ENCODE measurements at places on chromosomes 16 and 17.

DNA sequence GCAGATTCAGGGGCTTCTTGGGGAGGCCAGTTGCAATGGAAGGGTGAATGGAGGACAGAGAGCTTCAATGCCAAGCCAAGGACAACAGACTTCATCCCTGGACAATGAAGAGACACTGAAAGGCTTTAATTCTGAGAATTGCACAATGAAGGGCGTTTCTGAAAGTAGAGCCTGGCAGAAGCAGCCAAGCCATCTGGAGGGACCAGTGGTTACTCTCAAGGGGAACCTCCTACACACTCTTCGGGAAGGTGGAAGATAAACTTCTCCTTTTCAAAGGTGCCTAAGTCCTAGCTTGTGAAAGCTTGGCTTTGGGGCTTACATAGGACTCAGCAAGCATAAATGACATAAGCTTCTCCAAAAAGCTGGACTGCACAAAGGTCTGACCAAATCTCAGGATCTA is 6.2 kb upstream of the CES1 start:
- DNase-seq: no peak

GRCh38 chr17:80035687-80035936 is at the start of gene TBC1D16:
Gene TBC1D16 (minus strand): TSS chr17:80035872. CDS start chr17:80013547, 22,325 bp downstream.
- DNase-seq: no peak

DNA sequence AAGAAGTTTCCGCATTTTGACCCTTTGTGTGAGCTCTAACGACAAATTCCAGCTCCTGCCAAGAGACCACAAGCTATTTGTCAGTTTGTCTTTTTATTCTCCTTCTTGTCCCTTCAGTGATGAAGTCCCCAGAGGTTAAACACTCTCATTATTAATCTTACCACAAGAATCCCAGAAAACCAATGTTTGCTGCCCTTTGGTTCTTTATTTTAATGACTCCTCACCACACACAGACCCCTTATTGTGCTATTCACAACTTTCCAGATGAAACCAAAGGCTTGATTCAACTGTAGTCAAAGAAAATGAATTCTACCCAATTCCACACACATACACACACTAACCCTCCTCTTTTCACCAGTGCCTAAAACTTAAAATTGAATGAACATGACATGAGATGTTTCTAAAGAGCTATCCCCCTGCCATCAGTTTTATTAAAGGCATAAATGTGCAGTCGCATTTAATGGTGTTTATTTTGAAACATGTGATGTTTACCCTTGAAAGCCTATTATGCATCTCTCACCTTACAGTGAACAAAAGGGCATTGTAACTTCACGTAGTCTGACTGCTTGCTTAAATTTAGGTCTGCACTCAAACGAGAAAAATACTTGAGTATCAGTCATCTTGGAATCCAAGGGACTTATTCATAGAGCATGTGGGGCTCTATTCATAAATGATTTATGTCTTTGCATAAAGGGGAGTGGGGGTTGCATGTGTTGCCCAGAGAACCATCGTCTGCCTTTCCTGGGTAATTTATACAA is 44.1 kb downstream of the PCTP start:
- no peak for DNase-seq

DNA sequence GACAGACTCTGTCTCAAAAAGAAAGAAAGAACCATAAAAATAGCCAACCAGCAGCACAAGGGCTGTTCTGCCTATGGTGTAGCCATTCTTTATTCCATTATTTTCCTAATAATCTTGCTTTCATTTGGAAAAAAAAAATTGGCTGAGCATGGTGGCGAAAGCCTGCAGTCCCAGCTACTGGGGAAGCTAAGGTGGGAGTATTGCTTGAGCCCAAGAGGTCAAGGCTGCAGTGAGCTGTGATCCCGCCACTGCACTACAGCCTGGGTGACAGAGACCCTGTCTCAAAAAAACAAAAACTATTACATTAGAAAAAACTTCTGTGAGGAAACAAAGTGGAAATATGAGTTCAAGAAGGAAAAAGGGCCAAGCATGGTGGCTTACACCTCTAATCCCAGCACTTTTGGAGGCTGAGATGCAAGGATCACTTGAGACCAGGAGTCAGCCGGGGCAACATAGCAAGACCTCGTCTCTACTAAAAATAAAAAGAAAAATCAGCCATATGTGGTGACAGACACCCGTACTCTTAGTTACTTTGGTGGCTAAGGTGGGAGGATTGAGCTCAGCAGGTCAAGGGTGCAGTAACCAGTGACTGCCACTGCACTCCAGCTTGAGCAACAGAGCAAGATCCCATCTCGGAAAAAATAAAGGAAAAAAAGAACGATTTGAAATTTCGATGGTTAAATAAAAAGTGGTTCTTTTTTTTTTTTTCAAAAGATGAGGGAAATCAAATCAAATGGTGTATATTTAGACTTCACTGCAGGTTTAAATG is 2.5 kb downstream of the DCAKD start:
- DNase-seq: no peak

- no peak for DNase-seq
These were observed 144.1 kb downstream of the RBFOX3 start for GRCh38 chr17:79466562-79467350.

GRCh38 chr17:82062076-82062983 is 3.3 kb downstream of the DUS1L start:
- DNase-seq: no peak

DNA sequence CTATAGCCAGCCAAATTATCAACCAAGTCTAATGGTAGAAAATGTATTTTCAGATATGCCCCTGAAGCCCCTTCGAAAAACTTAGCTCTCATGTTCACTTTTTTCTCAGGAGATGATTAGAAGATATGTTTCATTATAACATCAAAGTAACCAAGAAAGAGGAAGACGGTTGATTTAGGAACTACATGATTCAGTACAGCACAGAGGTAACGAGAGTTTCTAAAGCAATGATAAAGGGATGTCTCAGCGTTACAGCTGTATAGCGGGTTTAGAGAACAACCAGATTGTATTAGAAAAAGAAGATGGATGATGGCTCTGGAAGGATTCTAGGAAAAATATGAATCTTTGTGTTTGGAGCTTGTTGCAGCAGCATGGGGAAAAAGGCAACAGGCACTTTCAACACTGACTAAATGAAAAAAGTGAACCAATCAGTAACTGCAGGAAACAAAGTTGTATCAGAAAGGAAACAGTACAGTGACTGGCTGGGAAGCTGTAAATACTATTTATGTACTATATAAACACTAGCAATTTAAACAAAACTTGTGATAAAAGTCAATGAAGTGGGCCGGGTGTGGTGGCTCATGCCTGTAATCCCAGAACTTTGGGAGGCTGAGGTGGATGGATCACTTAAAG is 21.5 kb downstream of the MBTD1 start:
- DNase-seq: no peak

DNA sequence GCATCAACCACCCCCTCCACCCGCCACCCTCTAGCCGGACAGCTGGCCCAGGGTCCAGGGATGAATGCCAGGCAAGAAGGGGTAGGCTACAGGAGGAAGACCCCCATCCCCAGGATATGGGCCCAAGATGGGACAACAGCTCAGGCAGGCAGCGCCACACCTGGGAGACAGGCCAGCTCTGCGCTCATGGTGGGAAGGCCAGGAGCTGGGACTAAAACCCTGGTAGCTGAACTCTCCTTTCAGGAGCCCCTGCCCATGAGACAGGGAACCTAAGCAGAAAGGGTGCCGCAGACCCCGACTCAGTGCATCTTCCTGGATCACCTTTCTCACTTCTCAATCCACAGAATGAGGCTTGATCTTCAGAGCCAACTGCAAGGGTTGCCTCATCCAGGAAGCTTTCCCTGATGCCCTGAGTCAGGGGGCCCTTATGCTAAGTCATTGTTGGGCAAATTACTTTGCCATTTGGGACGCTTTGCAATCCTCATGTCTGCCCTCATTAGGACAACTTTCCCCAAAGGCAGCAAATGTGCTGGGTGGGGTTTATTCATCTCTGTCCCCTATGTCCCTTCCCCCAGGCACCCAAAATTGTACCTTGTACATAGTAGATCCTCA is 9.0 kb downstream of the ZDHHC1 start:
- DNase-seq: no peak

DNA sequence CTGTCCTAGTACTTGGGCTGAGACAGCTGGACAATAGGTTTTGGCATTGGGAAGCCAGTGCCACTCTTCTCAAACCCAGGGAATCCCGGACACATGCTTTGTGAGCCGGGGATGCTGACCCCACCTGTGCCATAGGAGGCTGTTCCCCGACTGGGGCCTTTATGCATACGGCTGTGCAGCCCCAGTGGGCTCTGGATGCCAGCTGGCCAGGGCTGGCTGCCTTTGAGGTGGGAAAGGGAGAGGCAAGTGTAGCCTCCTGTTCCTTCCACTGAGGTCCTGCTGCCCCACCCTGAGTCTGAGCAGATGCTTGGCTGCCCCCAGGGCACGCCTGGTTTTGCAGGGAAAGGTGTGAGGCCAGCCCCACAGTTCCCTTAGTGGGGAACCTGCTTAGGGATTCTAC is 105.7 kb downstream of the CCDC182 start:
- DNase-seq: no peak

DNA sequence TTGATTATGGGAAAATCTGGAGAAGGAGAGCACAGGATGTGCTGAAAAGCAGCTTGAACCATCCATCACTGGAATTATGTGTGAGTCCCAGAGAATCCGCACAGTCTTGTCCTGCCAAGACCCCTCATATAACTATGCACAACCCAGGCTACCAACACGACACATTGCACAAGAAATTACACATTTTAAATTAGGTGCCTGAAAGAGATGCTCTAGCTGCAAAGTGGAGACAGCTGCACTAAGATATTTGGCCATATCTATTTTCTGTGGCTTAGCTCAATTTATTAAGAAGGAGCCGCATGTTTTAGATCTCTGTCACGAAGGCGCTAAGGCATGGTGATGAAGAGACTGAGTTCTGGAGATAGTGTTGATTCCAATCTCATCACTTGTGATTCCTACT is 1308.4 kb downstream of the CDH8 start:
- no peak for DNase-seq

- no peak for DNase-seq
These were observed 4.6 kb upstream of the ZFHX3 start for GRCh38 chr16:73052576-73052975.

DNA sequence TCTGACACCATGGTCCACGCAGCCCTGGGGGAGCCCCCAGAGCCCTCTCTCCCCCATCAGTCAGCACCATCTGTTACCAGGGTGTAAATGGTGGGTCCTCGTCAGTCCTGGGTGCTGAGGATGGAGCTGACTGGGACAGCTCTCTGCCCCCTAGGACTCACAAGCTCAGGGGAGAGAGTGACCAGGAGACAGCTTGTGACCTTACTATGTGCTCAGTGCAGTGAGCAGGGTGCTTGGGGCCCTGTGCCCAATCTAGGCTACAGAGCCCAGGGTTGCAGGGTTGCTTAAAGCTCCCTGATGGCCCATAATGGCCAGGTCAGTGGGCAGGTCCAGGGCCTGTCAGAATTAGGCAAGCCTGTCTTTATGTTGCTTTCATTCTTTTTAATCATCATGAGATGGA is 11.3 kb downstream of the MMP2 start:
- no peak for DNase-seq

GRCh38 chr17:50070908-50071680 is 15.2 kb downstream of the ITGA3 start:
- DNase-seq: no peak

GRCh38 chr16:89905511-89906139 is 13.0 kb upstream of the MC1R start:
- no peak for DNase-seq

- no peak for DNase-seq
These were observed 34.7 kb downstream of the ADCY9 start for GRCh38 chr16:4081521-4082021.

DNA sequence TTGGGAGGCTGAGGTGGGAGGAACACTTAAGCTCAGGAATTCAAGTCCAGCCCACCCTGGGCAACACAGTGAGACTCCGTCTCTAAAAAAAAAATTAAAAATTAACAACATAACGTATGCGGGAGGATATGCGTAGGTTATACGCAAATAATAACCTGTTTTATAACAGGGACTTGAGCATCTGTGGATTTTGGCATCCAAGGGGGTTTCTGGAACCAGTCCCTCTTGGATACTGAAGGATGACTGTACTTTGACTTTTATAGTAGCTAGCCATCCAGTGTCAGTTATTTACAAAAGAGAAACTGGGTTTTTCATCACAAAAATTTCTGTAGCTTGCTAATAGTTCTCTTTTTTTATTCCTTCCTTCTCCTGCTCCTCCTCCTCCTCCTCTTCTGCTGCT is 64.5 kb downstream of the TNRC6C start:
- DNase-seq: no peak

GRCh38 chr17:38326996-38327792 is 16.6 kb downstream of the GPR179 start:
- DNase-seq: no peak

GRCh38 chr16:67537636-67538591 is 9.3 kb downstream of the RIPOR1 start:
- peak; percentile 47 for DNase-seq

GRCh38 chr17:17120294-17120693 is 78.0 kb downstream of the MPRIP start:
- DNase-seq: no peak

GRCh38 chr17:15377200-15377599 is 35.8 kb upstream of the TEKT3 start:
- DNase-seq: no peak

DNA sequence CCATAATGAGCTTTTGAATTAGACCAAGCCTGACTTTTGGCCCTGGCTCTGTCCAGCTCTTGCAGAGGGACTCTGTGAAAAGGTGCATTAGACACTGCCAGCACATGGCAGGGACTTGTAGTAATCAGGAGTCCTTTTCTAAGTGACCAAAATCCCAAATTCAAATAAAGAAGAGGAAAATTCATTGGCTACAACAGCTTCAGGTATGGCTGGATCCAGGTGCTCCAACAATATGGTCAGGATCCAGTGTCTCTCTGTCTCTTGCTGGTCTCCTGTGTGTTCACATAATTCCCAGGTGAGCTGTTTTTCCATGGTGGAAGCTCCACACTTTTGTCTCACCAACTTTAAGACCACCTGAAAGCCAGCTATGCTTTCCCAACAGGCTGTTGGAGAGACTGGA is 358.8 kb upstream of the TNRC6C start:
- no peak for DNase-seq

GRCh38 chr17:29625037-29625750 is 2.5 kb upstream of the CORO6 start:
- DNase-seq: no peak

- DNase-seq: no peak
These were observed 19.3 kb downstream of the MFSD11 start for GRCh38 chr17:76757256-76757655.

DNA sequence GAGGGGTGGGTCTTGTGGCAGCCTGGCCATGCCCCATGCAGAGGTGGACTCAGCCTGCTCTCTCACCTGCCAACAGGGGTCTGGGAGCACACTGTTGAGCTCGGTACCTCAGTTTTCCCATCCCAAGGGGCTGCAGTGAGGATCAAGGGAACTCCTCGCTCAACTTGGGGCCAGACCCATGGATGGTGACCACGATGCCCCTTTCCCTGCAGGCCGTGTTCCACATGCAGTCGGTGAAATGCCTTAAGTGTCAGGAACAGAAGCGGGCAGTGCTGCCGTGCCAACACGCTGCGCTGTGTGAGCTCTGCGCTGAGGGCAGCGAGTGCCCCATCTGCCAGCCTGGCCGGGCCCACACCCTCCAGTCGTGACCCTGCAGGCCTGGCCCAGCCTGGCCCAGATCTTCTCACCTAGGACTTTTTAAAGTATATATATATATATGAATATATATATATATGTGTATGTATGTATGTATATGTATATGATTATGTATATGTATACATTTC is 20.1 kb downstream of the UNC13D start:
- no peak for DNase-seq

- DNase-seq: no peak
These were observed 42.0 kb downstream of the PSMD12 start for GRCh38 chr17:67324330-67324729.
